ENCODE measurements at places on chromosomes 16 and 17. TPM values are rescaled to one million over a fixed set of nuclear protein-coding genes. Genes with fewer than 3 reads are reported as not detected.

- ATAC-seq: peak; percentile 92
Measured at GRCh38 chr17:67575325-67575724, 142.4 kb upstream of the NOL11 start.

DNA sequence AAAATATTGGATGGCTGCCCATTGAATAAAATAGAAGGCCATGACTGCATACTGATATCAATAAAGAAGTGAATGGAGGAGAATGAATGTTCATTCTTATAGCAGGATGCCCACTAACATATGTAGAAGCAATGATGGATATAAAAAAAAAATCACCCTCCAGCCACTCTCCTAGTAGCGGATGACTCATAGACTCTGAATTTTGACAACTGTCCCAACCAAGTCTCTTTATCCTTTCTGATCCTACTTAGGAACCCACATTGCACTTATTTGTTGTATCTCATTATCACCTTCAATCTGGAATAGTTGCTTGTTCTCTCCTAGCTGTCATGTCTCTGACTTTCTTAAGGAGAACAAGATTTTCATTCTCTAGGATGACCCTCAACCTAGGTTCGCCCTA lies 429.9 kb downstream of the HS3ST3B1 start:
- no peak for ATAC-seq

DNA sequence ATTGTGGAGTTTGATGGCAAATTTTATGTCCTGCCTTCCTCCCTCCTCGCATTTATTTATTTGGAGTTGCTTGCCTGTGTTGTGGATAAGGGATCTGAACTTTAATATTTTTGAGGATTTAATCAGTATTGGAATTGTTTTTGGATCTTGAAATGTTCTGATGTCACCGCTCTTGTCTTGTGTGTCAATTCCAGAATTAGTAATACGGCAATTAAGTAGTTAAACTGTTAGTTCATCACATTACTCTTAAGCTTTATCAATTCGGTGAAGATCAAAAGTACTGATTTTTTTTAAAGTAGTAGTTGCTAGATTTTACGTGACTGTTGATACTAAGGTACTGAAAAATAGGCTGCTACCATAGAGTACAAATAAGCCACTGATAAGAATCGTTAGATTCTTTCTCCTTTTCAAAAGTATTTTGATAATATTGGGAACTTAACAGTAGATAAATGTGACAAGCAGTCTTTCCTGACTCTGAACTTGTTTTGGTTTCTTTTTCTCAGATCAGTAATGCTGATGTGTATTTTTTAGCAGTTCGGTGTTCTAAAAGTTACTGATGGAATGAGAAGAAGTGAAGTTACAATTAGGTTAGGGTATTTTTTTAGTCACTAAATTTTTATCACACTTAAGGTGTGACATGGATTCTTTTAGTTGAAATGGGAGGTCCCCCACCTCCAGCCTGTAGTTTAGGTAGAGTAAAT lies 2.0 kb downstream of the RBBP6 start:
- no peak for ATAC-seq

DNA sequence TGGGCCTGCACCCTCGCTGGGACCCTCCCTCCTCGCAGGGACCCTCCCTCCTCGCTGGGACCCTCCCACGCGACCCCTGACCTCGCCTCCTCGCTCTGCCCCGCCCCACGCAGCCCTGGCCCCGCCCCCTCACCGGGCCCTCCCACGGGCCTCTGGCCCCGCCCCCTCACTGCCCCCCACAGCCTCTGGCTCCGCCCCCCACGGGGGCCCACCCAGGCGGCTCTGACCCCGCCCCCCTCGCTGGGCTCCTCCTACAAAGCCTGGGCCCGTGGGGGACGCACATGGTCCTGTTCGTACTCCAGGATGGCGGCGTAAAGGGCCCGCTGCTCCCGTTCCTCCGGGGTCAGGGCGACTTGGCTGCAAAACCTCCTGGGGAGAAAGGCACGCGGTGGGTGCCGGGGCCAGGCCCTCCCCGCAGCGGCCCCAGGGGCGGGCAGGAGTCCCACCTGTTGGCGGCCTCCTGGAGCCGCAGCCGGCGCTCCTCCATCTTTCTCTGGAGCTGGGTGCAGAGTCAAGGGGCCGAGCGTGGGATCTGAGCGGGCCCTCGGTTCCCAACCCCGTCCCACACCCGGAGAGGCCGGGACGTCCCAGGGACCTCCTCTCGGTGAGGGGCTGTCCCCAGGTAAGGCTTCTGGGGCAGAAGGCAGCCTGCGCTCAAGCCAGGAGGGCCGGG lies 9.0 kb downstream of the VPS9D1 start:
- peak; percentile 64 for ATAC-seq

DNA sequence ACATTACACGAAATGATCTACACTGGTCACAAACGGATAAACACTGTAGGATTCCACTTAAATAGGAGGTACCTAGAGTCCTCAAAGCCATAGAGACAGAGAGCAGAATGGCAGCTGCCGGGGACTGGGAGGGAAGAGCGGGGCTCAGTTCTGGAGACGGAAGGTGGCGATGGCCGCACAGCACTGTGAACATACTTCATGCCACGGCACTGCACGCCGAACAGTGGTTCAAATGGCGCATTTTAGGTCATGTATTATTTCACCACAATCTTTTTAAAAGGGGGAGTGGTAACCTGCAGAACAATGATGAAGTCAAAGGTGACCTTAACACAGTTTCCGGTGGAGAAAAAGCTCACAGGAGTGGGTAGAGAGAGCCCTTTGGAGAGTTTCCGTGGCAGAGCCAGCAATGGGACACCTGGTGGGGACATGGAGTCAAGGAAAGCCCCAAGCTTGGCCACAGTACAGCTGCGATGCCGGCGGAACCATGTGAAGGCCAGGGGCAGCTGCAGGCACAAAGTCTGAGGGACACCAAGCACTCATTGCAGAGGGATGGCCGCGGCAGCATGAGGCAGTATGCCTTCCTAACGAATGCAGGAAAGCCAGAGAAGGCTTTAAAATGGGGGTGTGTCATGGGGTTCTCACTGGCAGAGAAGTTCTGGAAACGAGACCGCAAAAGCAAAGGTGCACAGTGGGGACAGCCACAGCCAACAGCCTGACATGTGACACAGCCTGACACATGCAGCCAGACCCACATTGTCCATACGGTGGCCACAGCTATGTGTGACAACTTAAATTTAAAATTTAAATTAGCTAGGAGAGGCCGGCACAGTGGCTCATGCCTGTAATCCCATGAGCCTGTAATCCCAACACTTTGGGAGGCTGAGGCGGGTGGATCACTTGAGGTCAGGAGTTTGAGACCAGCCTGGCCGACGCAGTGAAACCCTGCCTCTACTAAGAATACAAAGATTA lies 7.3 kb downstream of the FLCN start:
- ATAC-seq: no peak

- ATAC-seq: no peak
Measured at GRCh38 chr17:61330174-61331150, 69.2 kb upstream of the TBX2 start.

GRCh38 chr17:49980703-49981197 lies 11.8 kb downstream of the DLX4 start:
- ATAC-seq: peak; percentile 75

- ATAC-seq: no peak
Measured at GRCh38 chr16:89791278-89791995, 25.0 kb downstream of the FANCA start.

- peak; percentile 35 for ATAC-seq
Measured at GRCh38 chr17:80992077-80992947, 671 bp downstream of the CHMP6 start.

DNA sequence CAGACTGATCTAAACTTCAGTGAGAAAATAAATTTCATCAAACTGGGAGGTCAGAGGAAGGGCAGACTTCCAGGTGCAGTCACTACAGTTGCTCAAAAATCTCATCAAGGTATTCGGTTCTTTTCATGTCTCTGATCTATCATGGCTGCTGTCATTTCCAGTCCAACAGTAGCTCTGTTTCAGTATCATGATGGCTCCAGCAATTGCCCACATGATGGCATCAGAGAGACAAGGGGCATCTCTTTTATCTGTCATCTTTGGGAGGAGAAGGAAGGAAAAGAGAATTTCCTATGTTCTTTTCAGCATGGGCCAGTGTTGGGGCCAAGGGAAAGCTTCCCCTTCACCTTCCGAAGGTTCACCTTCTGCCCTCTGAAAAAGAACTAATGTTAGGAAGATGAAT lies 504.9 kb upstream of the HSBP1 start:
- ATAC-seq: no peak

DNA sequence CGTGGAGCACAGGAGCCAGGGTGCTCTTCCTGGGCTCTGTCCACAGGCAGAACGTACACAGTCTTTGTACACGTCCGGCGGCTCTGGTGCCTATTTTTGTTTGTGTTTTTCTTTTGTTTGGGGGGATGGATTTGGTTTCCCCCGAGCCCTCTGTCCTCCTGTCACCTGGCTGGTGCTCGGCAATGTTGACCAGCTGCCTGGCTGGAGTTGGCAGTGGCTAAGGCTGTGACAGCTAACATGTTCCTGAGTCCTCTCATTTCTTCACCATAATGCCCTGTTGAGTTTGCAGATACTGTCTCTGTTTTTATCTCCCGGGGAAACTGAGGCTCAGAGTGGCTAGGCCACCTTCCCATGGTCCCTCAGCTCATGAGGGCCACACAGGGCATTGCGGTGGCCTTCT lies 25.7 kb downstream of the MAPT start:
- ATAC-seq: no peak

DNA sequence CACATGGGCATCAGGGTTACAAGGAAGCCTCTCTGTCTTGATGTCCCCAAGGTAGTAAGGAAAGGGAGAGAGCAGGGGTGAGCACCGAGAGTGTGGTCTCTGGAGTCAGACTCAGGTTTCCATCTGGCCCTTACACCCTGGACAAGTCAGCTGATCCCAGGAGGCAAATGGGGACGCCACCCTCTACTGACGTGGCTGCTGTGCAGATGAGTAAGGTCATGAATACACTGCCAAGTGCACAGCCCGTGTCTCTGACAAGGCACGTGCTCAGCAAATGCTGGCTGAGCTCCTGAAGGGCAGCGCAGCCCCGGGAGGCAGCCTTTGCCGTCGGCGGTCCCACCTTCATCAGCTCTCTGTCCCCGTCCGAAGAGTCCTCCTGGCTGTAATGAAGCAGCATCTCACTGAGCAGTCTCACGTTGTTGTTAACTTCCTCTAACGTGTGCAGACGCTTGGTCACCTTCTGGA lies 19.4 kb downstream of the GGA3 start:
- no peak for ATAC-seq

- no peak for ATAC-seq
Measured at GRCh38 chr17:10633738-10634379, 23.2 kb downstream of the MYH3 start.

GRCh38 chr16:55279598-55279997 lies 44.4 kb upstream of the IRX6 start:
- no peak for ATAC-seq

DNA sequence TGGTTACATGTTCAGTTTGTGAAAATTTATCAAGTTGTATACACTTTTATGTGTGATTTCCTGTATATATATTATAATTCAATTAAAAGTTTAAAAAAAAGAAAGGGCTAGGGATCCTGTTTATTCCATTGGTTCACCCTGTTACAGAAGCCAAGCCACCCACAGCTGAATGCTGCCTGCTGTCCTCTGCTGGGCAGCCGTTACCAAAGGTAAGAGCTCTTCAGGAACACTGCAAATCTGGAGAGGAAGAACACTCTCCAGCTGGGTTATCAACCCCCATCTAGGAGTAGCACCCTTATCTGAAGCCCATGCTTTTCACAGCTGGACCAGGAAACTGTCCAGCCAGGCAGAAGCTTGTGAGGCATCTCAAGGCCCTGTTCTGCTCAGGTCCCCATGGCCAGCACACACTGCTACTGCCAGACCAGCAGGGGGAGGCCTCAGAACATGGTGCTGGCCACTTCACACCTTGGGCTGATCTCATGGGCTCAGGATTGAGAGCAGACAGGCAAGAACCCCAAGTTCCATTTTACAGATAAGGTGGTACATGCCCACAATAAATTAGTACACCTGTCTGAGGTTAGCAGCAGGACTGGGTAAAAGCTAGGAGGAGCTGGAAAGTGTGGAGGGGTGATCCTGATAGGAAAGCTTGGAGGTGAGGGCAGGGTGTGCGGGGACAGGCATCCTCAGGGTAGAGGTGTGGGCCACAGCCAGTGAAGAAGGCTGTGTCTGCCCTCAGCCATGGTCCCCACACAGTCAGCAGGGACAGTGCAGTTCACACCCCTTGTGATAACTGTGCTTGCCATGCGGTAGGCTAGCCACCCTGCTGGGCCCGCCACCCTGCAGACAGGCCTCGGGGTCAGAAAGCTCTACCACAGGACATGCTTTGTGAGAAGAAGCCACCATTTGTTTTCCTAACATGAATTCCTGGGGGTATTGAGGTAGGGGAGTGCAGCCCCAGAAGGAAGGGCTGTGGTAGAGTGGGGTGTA lies 54.3 kb upstream of the SREBF1 start:
- ATAC-seq: peak; percentile 60

- ATAC-seq: no peak
Measured at GRCh38 chr17:72838581-72838980, 253.9 kb downstream of the SLC39A11 start.

DNA sequence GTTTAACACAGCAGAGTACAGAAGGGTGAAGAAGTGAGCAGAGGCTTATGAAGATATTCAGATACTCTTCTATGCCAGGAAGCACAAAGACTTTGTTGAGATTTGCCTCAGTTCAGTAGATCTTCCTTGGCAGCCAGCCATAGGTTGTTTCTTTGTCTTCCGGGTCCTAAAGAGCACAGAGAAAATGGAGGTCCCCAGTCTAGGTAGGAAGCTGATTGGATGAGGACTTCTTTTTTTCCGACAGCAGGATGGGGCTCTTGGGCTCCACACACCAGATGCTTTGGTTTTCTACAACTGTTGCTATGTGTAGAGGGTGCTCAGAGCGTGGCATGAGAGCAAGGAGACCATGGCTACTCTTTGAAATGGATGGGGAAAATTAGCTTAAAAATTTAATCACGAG lies 8.3 kb upstream of the CDC6 start:
- ATAC-seq: no peak

DNA sequence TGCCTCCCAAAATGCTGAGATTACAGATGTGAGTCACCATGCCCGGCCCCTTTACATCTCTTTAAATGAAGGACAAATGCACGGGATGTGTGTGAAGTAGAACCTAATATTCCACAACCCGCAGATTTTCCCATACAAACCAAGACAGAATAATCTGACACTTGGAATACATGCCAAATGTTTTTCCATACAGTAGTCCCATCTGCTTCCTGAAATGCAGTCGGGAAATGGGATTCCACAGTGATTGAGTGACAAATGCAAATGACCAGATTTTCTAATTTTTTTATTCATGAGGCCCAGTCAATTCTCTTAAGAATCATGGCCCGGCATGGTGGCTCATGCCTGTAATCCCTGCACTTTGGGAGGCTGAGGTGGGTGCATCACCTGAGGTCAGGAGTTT lies 6.8 kb upstream of the ZNF200 start:
- ATAC-seq: no peak

The ADAD2 gene
- total RNA-seq: 1.6 TPM

The SCGB1C2 gene
- total RNA-seq: not detected

The CES5A gene
- 0.41 TPM for total RNA-seq

The APOH gene
- not detected for total RNA-seq

The WFDC1 gene
- total RNA-seq: 0.63 TPM

The TBC1D28 gene
- 0.09 TPM for total RNA-seq

The ARL17A gene
- 11.0 TPM for total RNA-seq

Measured in motor neuron (in vitro differentiated cells).